ENCODE measurements at places on chromosomes 3 and 15.

DNA sequence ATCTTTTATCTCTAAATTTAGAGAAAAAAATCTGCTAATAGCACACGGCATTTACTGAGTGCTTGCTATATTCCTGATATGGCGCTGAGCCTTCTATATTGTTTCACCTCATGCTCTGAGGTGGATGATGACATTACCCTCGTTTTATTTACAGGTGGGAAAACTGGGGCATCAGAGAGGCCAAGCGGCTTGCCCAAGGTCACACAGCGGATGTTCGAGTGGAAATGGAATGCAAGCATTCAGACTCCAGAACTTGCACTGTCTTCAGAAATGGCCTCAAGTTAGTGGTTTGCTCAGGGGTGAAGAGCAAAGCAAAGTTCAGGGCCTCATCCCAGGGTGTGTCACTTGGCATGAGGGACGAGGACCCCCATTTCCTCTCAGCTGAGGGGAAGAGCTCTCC lies 17.3 kb downstream of the EHD4 start:
- DNase-seq: no peak

GRCh38 chr3:128488991-128489673 lies 3.9 kb downstream of the GATA2 start:
- DNase-seq: no peak

DNA sequence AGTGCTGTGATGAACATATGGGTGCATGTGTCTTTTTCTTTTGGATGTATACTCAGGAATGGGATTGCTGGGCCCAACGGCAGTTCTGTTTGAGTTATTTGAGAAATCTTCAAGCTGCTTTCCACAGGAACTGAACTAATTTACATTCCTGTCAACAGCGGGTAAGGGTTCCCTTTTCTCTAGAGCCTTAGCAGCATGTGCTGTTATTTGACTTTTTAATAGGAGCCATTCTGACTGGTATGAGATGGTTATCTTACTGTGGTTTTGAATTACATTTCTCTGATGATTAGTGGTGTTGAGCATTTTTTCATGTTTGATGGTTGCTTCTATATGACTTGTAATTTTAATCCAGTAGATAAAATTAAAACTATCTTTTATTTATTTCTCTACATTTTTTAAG lies 1168.6 kb upstream of the ALCAM start:
- no peak for DNase-seq

DNA sequence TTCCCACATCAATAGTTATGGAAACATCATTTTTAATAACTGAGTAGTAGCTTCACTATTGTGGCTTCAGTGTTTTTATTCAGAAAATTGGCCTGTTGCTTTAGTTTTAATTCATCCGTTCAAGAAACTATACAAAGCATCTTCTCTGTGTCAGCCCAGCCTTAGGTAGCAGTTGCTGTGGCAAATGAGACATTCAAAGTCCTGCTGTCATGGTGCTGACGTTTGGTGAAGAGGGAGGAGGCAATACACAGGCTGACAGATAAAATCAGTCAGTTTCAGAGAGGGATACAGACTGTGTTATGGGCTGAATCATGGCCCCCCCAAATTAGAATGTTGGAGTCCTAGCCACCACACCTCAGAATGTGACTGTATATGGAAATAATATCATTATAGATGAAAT lies 56.5 kb downstream of the SLC7A14 start:
- no peak for DNase-seq

- no peak for DNase-seq
These were observed 37.7 kb downstream of the TKT start for GRCh38 chr3:53218131-53218530.

- no peak for DNase-seq
These were observed 634.9 kb upstream of the CFAP20DC start for GRCh38 chr3:59684766-59685165.

- DNase-seq: no peak
These were observed 83.1 kb downstream of the CACNA1D start for GRCh38 chr3:53577506-53577905.
